ENCODE measurements at places on chromosomes 7 and 10. TPM values are rescaled to one million over a fixed set of nuclear protein-coding genes. Genes with fewer than 3 reads are reported as not detected.

- DNase-seq, result no peak
Measured at GRCh38 chr10:100662067-100662466, 83.3 kb upstream of the PAX2 start.

DNA sequence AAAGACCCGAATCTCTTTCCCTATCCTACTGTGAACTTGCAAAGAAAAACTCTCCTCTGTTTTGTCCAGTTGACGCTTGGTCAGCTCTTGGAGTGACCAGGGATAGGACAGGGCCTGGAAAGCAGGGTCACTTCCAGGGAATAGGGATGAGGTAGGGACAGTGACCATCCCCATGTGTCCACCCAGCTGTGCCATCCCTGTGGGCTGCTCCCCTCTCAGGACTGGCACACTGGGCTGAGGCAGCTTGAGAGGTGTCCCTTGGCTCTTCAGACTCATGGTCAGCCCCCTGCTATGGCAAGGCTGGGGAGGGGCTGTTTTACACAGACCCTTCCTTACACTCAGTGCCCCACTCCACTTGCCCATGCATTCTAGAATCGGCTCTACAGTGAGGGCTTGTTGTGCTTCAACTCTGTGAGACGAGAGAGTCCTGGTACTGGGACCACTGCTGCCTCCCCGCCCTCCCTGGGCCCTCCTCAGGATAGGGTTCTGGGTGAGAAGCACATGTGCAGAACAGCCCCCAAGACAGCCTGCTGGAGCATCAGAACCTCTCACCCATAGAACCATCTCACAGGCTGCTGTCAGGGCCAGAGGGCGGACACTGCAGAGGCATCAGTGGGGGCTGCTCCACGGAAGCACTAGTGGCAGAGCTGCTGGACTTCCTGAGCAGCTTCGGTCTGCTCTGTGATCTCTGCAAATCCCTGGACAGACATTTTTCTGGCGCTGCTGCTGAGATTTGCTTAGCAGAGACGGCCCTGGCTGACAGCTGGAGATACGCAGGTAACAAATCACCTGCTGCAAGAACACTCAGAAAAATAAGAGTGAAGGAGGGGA lies 202.8 kb upstream of the CXCL12 start:
- DNase-seq, result no peak

- no peak for DNase-seq
Measured at GRCh38 chr7:47758546-47758945, 176.6 kb upstream of the TNS3 start.

DNA sequence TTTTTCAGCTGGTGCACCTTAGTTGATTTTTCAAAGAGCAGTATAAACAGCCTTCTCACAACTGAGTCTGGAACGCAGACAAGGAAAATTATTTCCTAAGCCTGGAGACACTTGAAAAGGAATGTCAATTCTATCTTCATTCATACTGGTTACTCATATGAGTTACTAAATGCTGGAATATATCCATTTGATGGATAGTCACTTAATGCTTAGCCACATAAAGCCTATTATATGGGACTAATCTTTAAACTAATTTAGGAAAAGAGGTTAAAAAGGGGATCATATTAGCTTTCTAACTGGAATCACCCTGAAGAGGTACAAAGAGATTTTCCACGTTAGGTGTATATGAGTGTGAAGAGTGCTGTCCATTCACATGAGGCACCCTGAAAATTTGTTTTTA lies 1.7 kb upstream of the HOXA4 start:
- no peak for DNase-seq

DNA sequence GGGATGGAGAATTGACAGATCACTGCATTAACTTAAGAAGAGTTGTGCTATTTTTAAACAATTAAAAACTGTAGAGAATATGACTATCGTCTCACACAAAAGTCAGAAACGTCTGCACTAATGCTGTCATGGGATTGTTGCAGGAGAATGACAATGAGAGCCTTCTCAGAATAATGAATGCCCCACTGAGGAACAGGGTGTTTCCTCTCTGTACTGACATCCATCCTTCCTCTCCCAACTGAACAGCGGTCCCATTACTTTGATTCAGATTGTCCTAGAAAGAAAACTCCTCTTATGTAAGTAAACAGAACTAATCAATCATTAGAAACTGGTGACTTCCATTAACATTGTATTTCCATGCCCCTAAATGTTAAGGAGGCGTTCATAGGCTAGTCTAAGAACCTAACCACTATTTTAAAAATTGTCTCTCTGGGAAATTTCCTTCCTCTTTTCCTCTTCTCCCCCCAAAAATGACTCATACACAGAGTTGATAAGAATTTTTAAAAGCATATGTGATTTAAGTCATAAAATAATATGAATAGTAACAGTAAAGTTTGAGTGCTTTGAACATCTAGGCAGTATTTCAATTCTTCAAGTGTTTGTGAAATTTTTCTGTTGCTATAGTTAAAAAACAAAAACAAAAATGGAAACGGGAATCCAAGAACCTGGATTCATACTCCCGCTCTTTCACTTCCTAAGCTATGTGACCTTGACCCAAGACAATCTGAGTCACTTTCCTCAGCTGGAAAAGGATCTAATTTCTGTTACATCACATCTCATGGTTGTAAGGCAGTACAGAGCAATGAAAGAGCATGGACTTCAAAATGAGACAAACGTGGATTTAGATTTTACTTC lies 12.7 kb upstream of the MACC1 start:
- DNase-seq, result no peak

- DNase-seq, result no peak
Measured at GRCh38 chr7:143505838-143506237, 28.2 kb downstream of the TAS2R41 start.

DNA sequence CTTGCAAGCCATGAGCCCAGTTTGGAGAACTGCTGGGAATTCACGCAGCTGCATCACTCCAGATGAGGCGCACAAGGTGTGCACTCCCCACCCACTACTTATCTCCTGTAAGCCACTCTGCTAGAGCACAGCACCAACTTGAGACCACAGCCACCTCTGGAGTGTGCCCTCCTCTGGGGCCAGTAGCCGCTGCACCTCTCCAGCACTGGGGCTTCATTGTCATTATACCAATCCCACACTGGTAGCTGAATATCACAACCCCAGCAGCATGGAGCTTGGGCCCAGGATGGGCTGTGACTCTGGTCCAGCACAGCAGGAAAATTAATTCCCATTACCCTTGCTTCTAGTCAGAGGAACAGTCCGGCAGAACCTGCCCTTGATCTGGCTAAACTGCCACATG lies 125.6 kb downstream of the LSM5 start:
- DNase-seq, result no peak

GRCh38 chr10:118220346-118220850 lies 121.7 kb downstream of the FAM204A start:
- DNase-seq, result no peak

- DNase-seq, result no peak
Measured at GRCh38 chr10:98422182-98422581, 7.2 kb upstream of the PYROXD2 start.

DNA sequence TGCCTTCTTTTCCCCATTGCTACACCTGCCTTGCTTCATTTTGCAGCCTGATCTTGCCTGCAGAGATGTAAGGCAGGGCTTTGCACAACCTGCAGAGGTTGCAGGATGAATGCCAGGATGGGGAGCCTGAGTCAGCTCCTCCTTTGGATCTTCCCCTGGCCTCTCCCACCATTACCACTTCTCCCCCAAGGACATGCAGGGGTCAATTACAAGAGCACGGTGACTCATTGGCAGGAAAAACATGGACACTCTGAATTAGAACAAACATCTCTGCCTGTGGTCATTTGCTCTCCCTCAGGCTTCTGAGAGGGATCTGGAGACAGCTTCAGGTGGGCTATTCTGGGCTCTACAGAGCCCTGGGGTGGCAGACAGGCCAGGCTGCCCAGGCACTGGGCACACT lies 89.2 kb downstream of the HERPUD2 start:
- no peak for DNase-seq

GRCh38 chr10:69899727-69900595 lies 98.3 kb downstream of the COL13A1 start:
- no peak for DNase-seq

DNA sequence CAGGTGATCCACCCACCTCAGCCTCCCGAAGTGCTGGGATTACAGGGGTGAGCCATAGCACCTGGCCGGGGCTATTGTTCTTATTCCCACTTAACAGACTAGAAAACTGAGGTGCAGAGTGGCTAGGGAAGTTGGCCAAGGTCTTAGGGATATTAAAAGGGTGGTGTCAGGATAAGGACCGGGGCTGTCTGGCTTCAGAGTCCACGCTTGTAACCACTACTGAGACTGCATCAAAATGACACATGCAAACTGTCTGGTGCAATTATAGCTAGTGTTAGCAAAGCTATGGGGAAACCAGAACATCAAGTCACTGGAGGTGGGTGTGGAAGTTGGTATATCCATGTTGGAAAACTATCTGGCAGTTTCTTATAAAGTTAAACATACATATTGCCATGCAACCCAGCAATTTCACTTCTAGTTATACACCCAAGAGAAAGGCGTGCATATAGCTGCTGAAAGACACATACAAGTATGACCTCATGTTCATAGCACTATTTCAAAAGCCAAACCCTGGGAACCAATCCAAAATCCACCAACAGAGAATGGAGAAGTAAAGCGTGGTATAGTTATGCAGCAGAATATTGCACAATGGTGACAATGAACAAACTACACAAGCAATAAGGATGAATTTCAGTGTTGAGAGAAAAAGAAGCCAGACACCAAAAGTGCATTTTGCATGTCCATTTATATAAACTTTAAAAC lies 33.9 kb upstream of the EEPD1 start:
- no peak for DNase-seq

GRCh38 chr10:78972160-78972946 lies 96.4 kb upstream of the ZMIZ1 start:
- no peak for DNase-seq

- no peak for DNase-seq
Measured at GRCh38 chr7:150956395-150957132, 21.6 kb downstream of the KCNH2 start.

DNA sequence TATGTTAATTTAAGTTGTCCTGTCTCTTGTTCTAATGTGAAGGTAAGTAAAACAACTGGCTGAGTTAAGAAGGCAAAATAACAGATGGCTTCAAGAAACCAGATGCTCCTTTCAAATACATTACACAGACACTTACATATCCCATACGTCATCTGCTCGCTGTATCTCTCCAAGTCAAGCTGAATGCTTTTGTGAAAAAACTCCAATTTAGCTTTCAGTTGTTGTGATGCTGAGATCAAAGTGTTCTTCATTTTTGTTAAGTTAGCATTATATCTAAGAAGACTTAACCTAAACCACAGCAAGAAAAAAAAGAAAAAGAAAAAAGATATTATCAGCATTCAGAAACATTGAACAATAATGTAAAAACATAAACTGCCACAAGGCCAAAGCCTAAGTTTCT lies 18.5 kb upstream of the ERLIN1 start:
- no peak for DNase-seq

GRCh38 chr10:32459051-32459698 lies 13.2 kb downstream of the CCDC7 start:
- peak; percentile 87 for DNase-seq

- DNase-seq, result no peak
Measured at GRCh38 chr10:87979847-87980246, 116.4 kb downstream of the PTEN start.

- no peak for DNase-seq
Measured at GRCh38 chr7:99767662-99768061, 16.3 kb downstream of the CYP3A4 start.

DNA sequence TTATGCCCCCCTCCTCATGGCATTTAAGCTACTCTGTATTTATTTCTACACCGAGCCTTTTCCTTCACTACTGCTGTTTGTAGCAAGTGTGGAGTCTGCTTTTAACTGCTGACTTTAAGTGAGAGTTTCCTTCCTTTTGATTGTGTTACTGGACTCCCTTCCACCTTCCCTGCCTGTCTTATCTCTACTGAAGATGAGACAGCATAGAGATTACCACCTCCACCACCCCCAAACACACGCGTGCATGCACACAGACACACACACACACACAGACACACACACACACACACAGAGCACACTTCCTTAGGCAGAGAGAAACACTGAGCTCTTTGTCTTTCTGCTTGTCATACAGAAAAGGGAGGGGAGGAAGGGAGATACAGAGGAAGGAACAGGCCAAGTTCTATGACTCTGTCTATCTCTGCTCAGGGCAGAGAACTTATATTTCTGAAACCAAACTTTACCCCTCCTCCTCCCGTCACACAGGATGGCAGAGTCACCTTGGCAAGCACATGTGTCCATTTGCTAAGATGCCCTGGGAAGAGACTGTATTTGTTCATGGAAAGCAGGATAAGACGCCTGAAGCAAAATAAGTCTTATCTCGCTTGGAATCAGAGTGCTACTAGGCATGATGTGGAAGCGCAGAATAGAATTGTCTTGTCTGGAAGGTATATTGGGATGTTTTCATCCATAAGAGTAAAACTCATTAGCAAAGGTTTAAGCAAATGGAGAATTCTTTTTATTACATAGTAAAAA lies 81.8 kb upstream of the CAV2 start:
- no peak for DNase-seq

DNA sequence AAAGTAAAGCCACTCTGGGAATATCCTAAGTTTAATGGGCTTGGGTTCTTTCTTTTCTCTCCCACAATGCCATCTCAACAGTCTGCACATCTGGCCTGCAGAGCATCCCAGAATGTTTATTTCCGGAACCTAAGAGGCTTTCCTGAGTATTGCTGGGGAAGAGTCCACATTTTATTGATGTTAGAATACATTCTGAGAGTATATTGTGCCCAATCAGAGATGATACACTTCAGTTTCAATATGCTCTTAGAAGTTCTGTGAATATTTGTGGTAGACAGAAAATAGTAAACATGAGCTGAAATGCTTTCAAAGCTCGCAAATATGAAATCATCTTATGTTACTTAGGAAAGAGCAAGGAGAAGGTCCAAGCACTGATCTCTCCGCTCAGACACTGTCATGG lies 200.6 kb downstream of the TWIST1 start:
- DNase-seq, result no peak

- DNase-seq, result no peak
Measured at GRCh38 chr7:73865738-73866445, 4.9 kb downstream of the TMEM270 start.

GRCh38 chr7:29202651-29203069 lies 8.1 kb downstream of the CHN2 start:
- DNase-seq, result no peak

Gene OR2A12
- not detected for total RNA-seq

Gene EPDR1
- 2.1 TPM for total RNA-seq

Gene NEUROD6
- not detected for total RNA-seq

Gene CTAGE6
- 0.72 TPM for total RNA-seq

Gene KCNIP2
- 1.6 TPM for total RNA-seq

Gene SYT15B
- total RNA-seq, result 0.09 TPM

Gene TEX47
- total RNA-seq, result not detected

Gene UCN3
- total RNA-seq, result not detected

Gene SNCG
- total RNA-seq, result not detected

Data from natural killer cell (primary cell).